Activated T-cell treated with anti-CD3 and anti-CD28 coated beads, Interleukin-2, amount 50 U/mL, for 48 hours (primary cell): ENCODE measurements at places on chromosomes 7 and 10.

DNA sequence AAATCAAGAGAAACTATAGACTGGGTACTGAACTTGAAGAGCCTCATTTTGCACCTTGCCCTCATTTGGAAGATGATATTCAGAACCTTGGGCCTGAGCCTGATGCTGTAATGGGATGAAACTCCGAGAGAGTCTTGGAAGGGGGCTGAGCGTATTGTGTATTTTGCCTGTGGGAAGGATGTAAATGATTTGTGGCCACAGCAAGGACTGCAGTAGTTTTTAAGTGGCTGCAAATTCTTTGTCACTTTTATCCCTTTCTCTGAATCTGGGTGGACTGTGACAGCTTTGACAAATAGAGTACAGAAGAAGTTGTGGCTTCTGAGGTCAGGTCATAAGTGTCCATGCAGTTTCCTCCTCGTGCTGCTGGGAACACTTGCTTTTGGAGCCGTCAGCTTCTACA is 221.2 kb downstream of the ADRA2A start:
- no peak for DNase-seq

DNA sequence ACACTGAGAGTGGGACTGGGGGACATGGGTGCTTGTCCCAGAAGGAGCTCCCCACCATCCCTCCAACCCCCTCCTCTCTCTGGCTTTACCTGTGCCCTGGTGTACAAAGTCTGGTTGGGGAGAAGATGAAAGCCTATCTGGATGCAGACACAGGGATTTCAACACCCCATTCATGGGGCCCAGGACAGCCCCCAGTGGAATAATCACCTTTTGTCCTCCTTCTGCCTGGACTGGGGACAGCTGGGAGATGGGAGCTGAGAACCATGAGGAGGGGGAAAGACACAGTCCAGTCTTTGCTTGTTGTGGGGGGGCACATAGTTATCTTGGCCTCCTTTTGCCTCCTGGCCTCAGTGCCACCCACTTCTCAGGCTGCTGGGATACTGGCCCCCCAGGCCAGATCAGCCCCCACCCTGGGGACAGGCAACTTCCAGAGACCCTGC is 1.4 kb downstream of the SSC4D start:
- no peak for DNase-seq

DNA sequence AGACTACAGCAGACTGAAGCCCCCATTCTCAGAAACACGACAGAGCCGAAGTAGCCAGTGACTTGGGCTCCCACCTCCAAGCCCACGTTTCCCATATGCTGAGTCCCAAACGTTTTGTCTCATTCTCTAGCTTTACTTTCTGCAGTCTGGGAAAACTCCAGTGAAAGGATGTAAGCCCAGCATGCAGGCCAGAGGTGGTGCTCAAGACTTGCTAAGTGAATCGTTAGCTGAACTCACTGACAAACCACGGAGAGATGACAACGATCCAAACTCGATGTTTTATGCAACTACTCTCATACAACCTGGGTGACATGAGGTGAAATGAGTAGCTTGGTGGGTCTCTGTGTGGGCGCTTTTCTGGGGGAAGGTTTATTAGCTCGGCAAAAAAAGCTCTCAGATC is 731.8 kb downstream of the SUGCT start:
- no peak for DNase-seq

DNA sequence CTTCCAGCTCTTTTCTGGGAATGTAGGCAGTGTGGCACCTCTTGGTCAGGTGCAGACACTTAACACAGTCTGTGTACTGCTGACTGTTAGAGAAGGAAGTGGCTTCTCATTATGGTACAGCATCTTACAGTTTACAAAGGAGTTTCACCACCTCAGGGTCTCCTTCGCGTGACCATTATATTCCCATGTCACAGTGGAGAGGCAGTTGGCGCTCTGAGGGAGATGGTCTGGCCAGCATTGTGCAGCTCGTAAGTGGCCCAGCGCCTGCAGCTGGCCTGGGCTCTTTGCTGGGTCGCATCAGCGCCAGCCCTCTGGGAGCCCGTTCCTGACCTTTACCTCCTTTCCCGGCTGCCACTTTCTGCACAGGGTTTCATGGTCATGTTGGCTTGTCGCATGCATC is 15.4 kb downstream of the TSPAN15 start:
- no peak for DNase-seq

DNA sequence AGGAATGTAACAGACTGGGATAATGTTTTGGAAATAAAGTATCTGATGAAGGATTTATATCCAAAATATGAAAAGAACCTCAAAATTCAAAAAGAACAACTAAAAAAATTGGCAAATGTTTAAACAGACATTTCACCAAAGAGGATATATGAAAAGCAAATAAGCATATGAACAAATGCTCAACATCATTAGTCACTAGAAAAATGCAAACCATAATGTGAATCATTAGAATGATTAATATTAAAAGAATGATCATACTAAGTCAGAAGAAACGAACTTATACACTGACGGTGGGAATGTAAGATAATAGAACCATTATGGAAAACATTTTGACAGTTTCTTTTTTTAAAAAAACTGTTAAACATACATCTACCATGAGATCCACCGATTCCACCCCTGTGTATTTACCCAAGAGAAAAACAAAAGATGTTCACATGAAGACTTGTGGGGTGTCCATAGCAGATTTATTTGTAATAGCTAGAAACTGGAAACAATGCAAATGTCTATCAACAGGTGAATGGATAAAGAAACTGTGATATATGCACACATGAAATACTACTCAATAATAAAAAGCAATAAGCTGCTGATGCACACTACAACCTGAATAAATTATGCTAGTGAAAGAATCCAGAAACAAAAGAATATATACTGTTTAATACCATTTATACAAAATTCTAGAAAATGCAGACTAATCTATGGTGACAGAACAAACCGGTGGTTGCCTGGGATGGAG is 35.7 kb downstream of the PRKG1 start:
- DNase-seq: no peak

DNA sequence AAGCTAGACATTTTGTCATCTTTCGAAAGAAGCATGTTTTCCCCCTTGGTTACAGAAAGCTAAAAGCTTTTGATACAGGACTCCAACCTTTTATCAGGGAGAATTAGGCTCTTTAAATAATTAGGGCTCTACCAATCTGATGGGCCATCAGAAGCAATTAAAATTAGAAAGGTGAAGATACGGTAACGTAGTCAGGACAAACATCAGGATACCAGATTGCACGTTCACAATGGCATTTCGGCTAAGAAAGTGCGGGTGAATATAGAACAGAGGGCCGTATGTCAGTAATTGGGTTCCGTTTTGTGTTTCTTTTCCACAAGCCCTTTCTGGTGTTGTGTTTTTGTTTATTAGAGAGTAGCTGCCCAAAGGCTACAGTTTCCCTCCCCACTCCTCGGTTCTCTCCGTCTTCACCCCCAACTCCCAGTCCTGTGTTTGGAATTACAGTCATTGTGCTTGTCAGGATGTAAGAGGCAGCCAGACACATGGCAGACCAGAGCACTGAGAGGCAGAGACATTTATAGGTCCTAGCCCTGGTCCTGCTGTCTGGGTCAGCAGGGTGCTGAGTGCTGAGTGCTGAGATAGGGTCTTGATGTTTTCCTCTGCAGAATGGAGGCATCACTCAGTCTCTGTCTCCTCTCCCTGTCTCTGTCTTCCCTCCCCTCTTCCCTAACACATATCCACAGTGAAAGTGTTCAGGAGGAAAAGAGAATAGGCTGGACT is 5.5 kb downstream of the PFKP start:
- DNase-seq: no peak

- no peak for DNase-seq
Measured at GRCh38 chr10:33388785-33389184, 54.3 kb upstream of the NRP1 start.

GRCh38 chr7:8117195-8117594 is 144.8 kb downstream of the ICA1 start:
- DNase-seq: no peak

GRCh38 chr7:19775578-19775977 is 2.2 kb upstream of the TMEM196 start:
- DNase-seq: no peak
